ENCODE measurements at places on chromosomes 11 and 22.
A peak's percentile ranks its signal among the peaks of the same experiment; 100 is the strongest.

DNA sequence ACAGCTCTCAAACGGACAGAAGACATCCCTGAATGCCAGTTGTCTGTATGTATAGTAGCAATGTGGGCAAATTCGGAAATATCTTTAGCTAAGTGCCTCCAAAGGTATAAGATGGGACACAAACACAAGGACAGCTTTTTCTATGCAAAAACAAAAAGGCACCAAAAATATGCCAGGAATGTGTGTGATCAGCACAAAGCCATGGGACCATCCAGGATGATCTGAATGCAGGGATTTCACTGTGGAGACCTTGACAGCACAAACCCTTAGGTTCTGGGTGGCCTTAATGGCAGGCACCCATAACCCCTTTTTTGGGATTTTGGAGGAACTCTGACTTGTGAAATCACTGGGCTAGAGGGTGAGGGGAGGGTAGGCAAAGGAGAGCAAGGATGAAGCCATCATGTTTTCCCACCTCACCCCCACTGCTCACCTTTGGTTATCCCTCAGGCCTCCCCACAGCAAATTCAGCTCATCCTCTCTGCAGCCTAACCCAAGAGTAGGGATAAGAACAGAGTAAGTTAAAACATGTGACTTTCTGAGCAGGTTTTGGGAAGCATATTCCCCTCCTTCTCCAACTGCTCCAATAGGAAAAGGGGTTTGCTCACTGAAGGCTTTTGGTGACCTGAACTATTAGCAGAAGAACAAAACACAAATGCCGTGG, 154.6 kb downstream of the SNX19 start:
- DNase-seq: no peak

GRCh38 chr22:23061471-23062280, 8.6 kb upstream of the GNAZ start:
- DNase-seq: no peak

GRCh38 chr11:35856756-35857155, 87.1 kb upstream of the LDLRAD3 start:
- DNase-seq: no peak

GRCh38 chr11:14451825-14452224, 47.8 kb downstream of the COPB1 start:
- no peak for DNase-seq

DNA sequence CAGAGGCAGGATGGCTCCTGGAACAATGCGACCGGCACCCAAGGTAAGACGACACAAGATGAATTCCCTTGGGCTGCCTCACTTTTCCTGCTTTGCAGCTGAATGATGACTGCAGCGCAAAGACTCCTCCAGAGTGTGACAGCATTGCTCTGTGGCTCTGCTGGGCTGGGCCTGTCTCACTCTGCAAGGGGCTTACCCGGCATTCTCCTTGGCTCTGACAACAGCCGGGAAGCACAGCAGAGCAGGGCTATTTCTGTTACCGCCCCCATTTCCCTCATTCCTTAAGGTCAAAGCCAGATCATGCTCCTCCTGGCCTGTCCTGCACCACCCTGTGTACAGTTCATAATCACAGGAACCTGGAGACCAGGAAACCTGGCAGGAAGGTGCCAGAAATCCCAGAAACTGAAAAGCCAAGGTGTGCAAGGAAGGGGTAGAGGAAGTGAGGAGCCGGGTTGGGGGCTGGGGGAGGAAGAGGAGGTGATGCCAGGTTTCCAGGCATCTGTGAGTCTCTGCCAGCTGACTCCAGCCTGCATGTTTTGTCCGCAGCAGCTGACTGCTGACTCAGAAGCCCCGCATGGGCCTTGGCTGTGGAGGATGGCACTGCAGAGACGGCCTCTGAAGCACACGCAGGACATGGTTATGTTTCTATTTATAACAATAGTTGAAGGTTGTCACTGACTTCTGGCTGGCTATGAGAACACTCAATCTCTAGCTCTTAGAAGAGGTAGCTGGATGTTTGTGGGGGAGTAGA, 113.6 kb downstream of the MICAL3 start:
- DNase-seq: peak; percentile 40

- no peak for DNase-seq
These were observed 34.4 kb downstream of the IGF2 start for GRCh38 chr11:2104524-2105440.

GRCh38 chr11:13104619-13105236, 95.6 kb downstream of the RASSF10 start:
- no peak for DNase-seq

- no peak for DNase-seq
These were observed 56.2 kb downstream of the BUD13 start for GRCh38 chr11:116716621-116717020.

GRCh38 chr11:6925636-6926207, 504 bp upstream of the ZNF215 start:
- no peak for DNase-seq

DNA sequence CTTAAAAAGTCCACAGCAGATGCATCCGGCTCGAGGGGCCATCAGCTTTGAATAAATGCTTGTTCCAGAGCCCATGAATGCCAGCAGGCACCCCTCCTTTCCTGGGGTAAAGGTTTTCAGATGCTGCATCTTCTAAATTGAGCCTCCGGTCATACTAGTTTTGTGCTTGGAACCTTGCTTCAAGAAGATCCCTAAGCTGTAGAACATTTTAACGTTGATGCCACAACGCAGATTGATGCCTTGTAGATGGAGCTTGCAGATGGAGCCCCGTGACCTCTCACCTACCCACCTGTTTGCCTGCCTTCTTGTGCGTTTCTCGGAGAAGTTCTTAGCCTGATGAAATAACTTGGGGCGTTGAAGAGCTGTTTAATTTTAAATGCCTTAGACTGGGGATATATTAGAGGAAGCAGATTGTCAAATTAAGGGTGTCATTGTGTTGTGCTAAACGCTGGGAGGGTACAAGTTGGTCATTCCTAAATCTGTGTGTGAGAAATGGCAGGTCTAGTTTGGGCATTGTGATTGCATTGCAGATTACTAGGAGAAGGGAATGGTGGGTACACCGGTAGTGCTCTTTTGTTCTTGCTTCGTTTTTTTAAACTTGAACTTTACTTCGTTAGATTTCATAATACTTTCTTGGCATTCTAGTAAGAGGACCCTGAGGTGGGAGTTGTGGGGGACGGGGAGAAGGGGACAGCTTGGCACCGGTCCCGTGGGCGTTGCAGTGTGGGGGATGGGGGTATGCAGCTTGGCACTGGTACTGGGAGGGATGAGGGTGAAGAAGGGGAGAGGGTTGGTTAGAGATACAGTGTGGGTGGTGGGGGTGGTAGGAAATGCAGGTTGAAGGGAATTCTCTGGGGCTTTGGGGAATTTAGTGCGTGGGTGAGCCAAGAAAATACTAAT, 1.9 kb downstream of the NEAT1 start:
- no peak for DNase-seq

DNA sequence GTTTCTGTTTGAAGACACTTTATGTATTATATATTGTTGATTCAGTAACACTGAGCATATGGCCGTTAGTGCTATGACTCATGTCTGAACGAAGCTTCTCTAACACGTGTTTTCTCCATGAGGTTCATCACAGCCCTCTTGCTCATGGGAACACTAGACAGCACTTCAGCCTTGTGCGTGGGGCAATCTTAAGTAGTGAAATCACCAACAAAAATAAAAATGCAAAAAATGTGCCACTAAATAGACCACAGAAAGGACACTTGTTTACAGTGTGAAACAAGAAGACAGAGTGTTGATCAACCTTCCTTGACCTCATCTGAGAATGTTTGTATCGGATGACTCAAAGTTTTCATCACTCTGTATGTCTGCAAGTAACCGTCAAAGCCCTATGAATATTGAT, 94.5 kb downstream of the FDX1 start:
- no peak for DNase-seq

GRCh38 chr22:41369424-41369745, 12.4 kb upstream of the TEF start:
- peak; percentile 97 for DNase-seq

GRCh38 chr11:68315171-68315920, 3.0 kb downstream of the LRP5 start:
- DNase-seq: no peak

DNA sequence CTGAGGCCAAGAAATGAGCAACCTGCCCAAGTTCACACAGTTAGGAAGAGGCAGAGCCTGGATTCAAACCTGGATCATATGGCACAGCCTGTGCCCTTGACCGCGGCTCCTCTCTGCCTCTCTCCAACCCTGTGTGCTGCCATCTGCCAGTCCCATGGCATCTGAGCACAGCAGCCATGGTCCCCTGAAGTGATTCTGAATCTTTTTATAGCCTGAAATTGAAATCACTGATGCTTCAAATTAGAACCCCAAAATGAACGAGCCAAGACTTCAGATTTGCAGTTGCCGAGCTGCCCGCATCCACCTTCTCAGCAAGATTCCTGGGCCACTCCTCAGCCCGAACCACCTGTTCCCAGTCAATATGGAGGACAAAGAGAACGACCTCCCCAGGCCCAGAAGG, 252.7 kb downstream of the CTTN start:
- no peak for DNase-seq

DNA sequence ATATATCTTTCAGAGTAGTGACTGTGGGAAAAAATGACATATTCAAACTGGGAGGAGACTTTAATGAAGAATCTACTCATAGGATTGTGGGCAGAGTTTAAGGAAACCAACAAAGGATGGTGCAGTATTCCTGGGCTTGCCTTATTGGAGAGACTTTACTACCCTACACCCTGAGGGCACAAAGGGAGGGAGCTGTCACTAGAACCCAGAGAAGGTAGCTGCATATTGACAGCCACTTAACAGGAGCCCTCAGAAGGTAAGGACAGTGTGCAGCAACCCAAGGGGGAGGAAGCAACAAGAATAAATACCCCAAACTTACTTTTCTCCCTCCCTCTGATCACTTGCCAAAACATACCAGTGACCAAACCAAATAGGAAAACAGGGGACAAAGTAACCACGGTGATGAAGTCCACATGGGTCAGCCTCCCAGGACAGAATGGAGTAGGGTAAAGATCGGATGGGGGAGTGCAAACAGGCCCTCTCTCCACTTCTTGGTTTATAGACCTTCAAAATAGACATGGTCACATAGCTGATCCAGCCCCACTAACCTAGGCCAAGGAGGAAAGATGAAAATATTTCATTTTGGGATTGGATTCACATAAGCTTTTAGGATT, 121.8 kb upstream of the SESN3 start:
- no peak for DNase-seq

DNA sequence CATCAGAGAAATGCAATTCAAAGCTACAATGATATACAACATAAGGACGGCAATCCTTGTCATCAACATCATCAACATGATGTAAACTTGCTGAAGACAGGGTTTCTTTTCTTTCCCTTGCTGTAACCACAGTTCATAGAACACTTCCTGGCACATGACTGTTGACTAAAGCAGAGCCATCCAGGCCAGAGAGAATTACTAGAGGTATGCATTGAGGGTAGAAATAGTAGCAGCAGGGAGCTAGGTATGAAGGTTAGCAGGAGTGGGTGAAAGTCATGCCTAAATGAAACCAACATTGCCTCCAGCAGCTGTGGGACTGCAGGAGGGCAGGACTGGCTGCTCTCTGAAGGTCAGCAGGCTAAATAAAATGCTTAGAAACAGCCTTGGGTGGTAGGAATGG, 103.7 kb downstream of the LRRC32 start:
- DNase-seq: no peak

- DNase-seq: peak; percentile 78
These were observed 40.2 kb upstream of the RBFOX2 start for GRCh38 chr22:36068776-36069344.

- no peak for DNase-seq
These were observed 48.8 kb upstream of the ASPHD2 start for GRCh38 chr22:26380072-26380830.

DNA sequence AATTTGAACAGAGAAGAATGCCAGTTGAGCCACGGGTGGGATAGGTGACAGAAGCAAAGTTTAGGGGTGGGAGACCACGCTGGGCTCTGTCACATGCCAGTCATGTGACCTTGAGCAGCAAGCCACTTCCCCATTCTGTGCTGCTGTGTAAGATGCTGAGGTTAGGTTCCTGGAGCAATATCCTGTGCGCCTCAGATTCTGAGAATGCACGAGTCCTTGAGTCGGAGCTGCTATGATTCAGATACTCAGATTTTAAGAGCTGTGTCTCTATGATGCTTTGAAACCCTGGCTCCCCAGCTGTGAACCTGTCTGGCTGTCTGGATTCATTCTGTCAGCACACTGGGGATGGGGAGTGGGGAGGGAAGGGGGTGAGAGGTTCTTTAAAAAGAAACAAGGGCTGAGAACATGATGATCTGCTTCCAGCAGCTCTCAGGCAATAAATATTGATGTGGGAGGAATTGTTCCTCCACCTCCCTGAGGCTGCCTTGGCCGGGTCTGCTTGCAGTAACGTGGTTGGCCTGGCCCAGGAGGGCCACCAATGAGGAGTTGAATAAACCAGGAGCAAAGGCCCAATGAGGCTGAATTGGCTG, 24.0 kb downstream of the SLCO2B1 start:
- no peak for DNase-seq

DNA sequence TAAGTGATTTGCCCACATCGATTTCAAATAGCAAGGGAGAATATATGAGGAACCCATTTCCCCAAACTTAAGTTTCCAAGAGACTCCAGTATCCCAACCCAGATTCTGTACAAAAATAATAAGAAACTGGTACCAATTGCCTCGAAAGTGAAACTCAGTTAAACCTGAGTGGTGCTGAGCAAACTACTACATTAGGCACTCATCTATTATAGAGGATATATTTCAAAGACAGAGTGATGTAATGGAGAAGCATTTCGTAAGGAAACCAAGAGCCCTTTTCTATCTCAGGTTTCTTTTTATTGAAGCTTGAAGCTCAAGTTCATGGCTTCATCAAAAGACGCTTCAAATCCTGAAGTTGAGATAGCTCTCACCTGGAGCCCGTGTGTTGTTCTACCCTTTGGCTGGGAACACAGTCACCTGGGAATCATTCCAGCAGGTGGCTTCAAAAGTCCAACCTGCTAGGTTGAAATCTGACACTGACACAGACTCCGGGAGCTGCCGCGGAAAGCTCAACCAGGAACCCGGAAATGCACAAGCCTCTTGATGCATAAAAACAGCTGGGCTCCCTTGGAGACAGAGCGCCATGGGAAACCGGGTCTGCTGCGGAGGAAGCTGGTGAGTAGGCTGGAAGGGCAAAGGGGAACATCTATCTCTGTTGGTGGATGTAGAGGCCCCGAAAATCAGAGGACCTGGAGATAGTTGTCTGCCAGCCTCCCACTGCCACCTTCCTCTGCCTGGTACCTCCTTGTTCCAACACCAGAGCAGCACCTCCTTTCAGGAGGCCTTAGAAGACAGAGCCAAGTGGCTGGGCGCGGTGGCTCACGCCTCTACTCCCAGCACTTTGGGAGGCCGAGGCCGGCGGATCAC, at the start of gene C11orf52:
C11orf52 (plus strand) TSS at position 524 of the 867 bp plus-strand sequence; CDS start at position 584, 60 bp downstream.
- DNase-seq: peak; percentile 66

DNA sequence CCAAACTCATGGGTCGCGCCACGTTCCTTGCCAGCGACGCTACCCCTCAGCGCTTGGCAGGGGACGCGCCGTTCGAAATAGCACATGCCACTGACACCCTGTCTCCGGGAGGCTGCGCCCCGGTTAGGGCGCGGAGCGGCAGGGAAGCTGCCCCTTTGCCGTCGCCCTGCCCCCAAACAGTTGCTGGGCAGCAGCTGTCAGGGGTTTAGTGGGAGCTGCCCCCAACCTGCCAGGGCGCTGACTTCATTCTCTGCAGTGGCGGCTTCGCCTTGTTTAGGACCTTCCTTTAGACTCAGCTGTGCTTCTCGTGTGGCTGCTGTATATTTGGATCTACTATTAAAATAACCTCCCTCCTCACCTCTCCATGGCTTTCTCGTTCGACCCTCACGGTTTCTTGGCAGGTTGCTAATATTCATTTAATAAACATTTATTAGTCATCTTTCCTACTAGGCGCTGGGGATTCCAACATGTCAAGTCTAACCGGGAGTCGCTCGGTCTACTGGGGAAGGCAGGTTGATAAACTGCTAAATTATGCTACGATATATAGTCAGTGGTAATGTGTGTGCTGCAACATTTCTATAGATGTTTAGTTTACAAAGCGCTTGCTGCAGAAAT, 782 bp downstream of the TMEM109 start:
- no peak for DNase-seq
